ENCODE measurements at places on chromosomes 2 and 18. TPM values are rescaled to one million over a fixed set of nuclear protein-coding genes. Genes with fewer than 3 reads are reported as not detected.

Gene ZCCHC2
- total RNA-seq: 7.8 TPM

Gene KRTCAP3
- not detected for total RNA-seq

Gene ERFE
- total RNA-seq: 4.2 TPM

Gene AGXT
- not detected for total RNA-seq

Gene RNF125
- total RNA-seq: 9.4 TPM

Gene TMEFF2
- 6.3 TPM for total RNA-seq

Gene ZNF512
- total RNA-seq: 23.5 TPM

Gene LINC00305
- not detected for total RNA-seq

Gene RAMP1
- 31.8 TPM for total RNA-seq

Gene KCNE4
- total RNA-seq: 7.3 TPM

Gene IL1F10
- not detected for total RNA-seq

Gene UGGT1
- total RNA-seq: 30.3 TPM

Gene PLA2R1
- 2.6 TPM for total RNA-seq

Gene LIMS4
- 1.0 TPM for total RNA-seq

Gene NT5C1B
- total RNA-seq: not detected

Gene HOXD13
- under 0.01 TPM for total RNA-seq

Gene OTOS
- total RNA-seq: not detected

Gene NXPH2
- 9.4 TPM for total RNA-seq

Gene MYO7B
- total RNA-seq: 1.0 TPM

Gene AFF3
- total RNA-seq: 8.4 TPM

Gene ANKRD30BL
- total RNA-seq: not detected

Gene DYNAP
- not detected for total RNA-seq

Gene KCNK3
- 0.52 TPM for total RNA-seq

Gene TCF23
- 0.52 TPM for total RNA-seq

Gene MITD1
- total RNA-seq: 11.5 TPM

Gene GYPC
- 238 TPM for total RNA-seq

Gene EML4
- total RNA-seq: 32.9 TPM

Gene CD8A
- total RNA-seq: not detected

Gene HOXD11
- total RNA-seq: not detected

Gene OSBPL6
- total RNA-seq: 2.1 TPM

Gene HTR2B
- total RNA-seq: 0.52 TPM

Gene CCDC102B
- 21.9 TPM for total RNA-seq

Gene CCBE1
- 2.6 TPM for total RNA-seq

Gene CASP10
- total RNA-seq: 16.2 TPM

Gene GALR1
- not detected for total RNA-seq

Gene POMC
- total RNA-seq: 4.2 TPM

Gene COL3A1
- 6,920 TPM for total RNA-seq

Gene PRKAG3
- total RNA-seq: 9.9 TPM

Gene TUBB8B
- total RNA-seq: not detected

Gene SLC16A14
- 2.6 TPM for total RNA-seq

Gene SPP2
- not detected for total RNA-seq

Gene SLC11A1
- total RNA-seq: 1.0 TPM

Gene DSEL
- total RNA-seq: 15.7 TPM

Gene FAP
- 70.5 TPM for total RNA-seq

Gene SUCLG1
- 126 TPM for total RNA-seq

Gene DOK6
- total RNA-seq: 3.1 TPM

Gene ST6GAL2
- total RNA-seq: 3.1 TPM

Gene C2orf78
- not detected for total RNA-seq

Gene SNTG2
- under 0.01 TPM for total RNA-seq

Gene DAW1
- not detected for total RNA-seq

Gene EVA1A
- total RNA-seq: 6.3 TPM

Gene TLX2
- not detected for total RNA-seq

Measured in skeletal muscle tissue (tissue), 5 donors.